ENCODE measurements at places on chromosomes 6 and 20.

GRCh38 chr6:113805173-113805790, 51.9 kb upstream of the MARCKS start:
- DNase-seq, result peak; percentile 35

- no peak for DNase-seq
These were observed 227.5 kb downstream of the OTOR start for GRCh38 chr20:16975682-16976081.

- DNase-seq, result no peak
These were observed 15.4 kb downstream of the C6orf141 start for GRCh38 chr6:49565855-49566254.

- DNase-seq, result no peak
These were observed 146.2 kb upstream of the CARMIL1 start for GRCh38 chr6:25132934-25133333.

GRCh38 chr6:103002282-103002681, 1608.8 kb downstream of the GRIK2 start:
- DNase-seq, result no peak

GRCh38 chr20:38805502-38805957, at the start of gene PPP1R16B:
Gene PPP1R16B (plus strand): TSS chr20:38805697. CDS start chr20:38835926, 30,229 bp downstream.
- peak; percentile 24 for DNase-seq

Data from inflammatory macrophage (primary cell).